Left cardiac atrium (tissue), 4 donors: ENCODE measurements at places on chromosomes 5 and 9. TPM values are rescaled to one million over a fixed set of nuclear protein-coding genes. Genes with fewer than 3 reads are reported as not detected.

IL33 gene
- total RNA-seq: 44.3 TPM

PIP5K1B gene
- total RNA-seq: 50.1 TPM

RLN2 gene
- total RNA-seq: 0.32 TPM

PALM2AKAP2 gene
- 102 TPM for total RNA-seq

LCN9 gene
- total RNA-seq: not detected

LHX6 gene
- 6.1 TPM for total RNA-seq

BNIP1 gene
- total RNA-seq: 11.0 TPM

GRCh38 chr5:13186177-13186576, 758.3 kb downstream of the DNAH5 start:
- no peak for DNase-seq

GRCh38 chr9:123217128-123217654, 51.2 kb downstream of the STRBP start:
- no peak for DNase-seq

GRCh38 chr5:135229122-135229521, 169.9 kb downstream of the MACROH2A1 start:
- no peak for DNase-seq

GRCh38 chr9:75053869-75054268, 25.8 kb upstream of the CARNMT1 start:
- no peak for DNase-seq

DNA sequence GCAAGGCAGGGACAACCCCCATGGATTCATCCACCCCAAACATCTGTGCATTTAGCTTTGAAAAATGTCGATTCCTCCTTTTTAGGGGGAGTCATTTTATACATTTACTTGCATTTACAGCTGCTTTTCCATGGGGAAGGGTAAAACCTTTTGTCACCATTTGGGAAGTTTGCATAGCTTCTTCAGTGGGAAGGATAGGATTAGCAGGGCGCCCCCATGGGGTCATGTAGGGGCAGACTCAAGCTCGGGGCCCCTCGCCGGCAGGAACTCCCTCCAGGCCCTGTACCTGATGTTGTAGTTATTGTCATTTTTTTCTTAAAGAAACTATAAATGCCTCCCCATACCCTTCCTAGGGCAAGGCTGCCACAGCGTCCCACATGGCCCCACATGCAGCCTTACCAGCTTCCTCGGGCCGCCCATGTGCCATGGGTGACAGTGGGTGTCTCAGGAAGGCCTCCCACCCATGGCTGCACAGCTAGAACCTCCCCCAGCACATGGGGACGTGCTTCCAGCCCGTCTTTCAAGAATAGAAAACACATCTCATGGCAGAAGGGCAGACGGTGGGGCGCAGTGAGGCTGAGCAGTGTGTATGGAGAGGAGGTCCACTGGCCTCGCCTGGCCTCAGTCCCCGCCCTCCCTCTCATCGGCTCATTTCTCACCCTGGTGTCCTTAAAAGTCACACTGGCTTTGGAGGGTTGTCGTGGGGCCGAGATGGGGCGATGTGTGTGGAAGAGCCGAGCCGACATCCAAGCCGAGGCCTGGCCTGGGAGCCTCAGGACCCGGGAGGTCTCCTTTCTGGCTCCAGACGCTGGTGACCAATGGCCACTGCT, 76.1 kb upstream of the OTULINL start:
- DNase-seq: no peak

GRCh38 chr5:66498791-66499207, 97.4 kb upstream of the MAST4 start:
- DNase-seq: peak; percentile 19

GRCh38 chr9:134318481-134318891, 7.8 kb upstream of the RXRA start:
- peak; percentile 24 for DNase-seq

DNA sequence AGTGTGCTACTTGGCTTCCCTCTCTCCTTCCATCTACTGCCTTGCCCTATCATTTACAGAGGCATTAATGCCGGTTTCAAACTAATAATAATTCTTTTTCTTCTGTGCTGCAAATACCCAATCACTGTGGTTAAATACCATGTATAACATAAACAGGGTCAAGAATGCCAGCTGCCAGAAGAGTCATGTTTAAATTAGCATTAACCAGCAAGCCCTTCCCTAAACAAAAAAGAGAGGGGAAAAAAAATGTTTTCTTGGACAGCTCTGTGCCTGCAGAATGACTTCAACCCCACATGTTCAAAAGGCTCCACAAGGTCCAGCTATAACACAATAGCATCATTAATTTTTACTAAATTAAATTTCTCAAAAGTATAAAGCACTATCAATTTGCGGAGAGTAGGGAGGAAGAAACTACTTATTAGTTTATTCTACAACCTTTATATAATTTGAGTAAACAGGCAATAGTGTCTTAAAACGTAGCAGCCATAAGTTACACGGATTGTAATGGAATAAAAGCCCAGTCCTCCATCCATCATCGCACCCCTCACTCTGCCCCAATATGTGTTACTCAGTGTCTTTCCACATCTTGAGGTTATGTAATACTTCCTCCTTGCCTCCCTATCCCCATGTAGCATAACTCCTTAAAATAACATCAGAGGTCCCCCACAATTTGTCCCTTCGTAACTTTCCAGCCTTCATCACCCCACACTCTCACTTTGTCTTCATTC, 3.9 kb downstream of the LPAR1 start:
- no peak for DNase-seq

DNA sequence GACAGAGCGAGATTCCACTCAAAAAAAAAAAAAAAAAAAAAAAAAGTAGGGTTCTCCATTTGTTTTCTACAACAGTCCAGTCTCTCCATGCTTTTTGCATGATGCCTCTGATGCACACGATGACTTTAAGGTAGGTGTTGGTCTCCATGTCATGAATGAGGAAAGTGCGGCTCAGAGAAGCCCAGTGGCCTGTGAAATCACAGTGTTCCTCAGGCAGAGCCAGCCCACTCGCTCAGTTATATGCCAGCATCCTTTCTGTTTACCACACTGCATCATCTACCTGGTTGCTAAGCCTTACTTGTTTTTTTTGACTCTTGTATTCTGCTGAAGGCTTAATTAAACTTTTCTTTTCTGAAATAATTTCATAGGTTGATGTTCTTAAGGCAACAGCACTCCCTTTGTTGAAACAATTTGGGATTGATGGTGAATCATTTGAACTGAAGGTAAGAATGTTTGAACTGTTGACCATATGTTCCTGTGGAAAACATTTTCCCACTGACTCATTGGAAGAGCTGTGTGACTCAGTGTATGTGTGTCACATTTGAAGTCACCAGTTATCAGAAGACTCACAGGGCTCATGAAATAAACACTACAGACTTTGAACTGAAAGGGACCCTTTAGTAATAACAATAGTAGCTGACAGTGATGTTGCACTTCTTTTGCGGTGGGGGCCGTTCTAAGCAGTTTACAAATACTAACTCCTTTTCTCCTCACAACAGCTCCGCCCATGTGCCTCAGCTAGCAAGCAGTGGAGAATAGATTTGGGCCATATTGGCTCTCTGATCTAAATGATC, 40.2 kb downstream of the RCL1 start:
- no peak for DNase-seq

DNA sequence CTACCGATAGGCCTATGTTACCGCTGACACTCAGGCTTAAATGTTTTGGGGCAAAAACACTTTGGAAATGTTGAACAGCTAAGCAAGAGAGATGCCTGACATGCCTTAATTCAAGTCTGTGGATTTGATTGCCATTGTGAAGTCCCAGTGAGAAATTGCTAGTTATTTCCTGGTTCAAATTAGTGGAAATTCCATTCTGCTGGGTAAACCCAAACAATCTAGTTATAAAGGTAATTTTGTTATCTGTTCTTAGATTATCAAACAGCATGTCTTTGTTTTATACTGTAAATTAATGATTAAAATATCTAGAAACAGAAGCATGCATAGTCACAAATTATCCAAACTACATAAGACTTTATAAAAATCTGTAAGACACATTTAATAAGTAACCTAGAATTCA, 96.6 kb downstream of the PJA2 start:
- DNase-seq: no peak

DNA sequence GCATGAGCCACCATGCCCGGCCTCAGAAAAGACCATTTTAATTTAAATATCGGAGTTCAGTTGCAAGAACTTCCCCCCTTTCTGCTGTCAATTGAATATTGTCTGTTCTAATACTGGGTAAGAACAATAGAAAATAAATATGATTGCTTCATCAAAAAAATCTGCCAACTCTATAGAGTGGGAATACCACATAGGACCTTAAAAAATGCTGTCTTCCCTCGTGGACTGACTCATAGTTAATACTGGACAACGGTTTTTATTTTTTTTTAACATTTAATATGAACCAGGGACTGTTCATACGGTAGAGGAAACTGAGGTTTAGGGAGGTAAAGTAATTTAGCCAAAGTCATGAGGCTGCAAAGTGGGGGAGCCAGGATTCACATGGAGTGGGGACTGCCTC, 9.7 kb downstream of the ZNF462 start:
- no peak for DNase-seq

DNA sequence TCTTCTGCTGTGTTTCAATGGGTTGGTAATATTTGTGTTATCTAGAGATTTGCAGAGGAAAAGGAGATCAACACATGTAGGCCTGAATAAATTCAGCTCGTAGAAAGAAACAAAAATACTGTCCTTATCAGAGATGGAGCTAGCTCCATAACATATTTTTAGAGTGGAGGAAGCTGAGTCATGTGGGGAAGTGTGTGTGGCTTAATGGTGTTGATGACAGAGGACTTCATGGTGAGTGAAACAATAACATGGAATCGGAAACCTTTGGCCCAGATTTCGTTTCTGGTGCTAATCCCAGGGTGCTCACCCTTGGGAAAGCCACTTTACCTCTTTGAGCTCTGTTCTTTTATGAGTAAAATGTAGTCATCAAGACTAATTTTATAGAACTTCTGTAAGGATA, 825.0 kb downstream of the TLR4 start:
- no peak for DNase-seq

DNA sequence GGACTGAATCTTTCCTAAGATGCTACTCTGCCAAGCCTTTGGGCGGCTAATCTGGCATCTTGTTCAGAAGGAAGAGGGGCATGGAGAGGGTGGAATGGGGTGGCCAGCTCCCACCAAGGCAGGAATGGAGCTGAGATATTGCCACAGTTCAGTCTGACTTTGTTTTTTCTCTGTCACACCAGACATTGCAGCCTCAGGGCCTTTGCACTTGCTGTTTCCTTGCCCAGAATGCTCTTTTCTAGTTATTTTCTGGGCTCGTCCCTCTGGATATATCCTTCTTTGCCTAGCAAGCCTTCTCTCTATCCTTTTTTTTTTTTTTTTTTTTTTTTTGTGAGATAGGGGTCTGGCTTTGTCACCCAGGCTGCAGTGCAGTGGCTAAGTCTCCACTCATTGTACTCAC, 40.8 kb downstream of the ZNF618 start:
- no peak for DNase-seq

- DNase-seq: no peak
Observed at GRCh38 chr5:115480271-115480670, 64.3 kb downstream of the FEM1C start.

GRCh38 chr9:97903177-97903576, 19.1 kb downstream of the TRMO start:
- no peak for DNase-seq

GRCh38 chr5:142316051-142316450, 8.8 kb downstream of the SPRY4 start:
- no peak for DNase-seq

DNA sequence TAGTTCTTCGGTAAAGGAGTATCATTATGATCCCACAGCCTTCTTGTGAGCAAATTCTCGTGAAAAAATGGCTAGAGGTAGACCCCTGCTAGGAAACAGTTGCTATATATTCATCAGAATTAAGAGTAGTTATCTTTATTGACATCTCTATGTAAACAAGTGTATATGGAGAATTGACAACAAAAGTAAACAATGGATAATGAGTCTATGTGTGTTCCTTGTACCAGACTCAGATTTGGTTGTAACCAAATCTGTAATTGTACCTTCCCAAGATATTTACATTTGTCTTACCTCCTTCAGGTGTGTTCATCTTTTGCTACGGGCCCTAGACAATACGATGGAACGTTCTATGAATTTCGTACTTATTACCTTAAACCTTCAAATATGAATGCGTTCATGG, 2.1 kb downstream of the NIPSNAP3B start:
- no peak for DNase-seq

GRCh38 chr5:113270086-113270485, 164.7 kb downstream of the TSSK1B start:
- DNase-seq: no peak
